ENCODE measurements at places on chromosomes 4 and X. TPM values are rescaled to one million over a fixed set of nuclear protein-coding genes. Genes with fewer than 3 reads are reported as not detected.
A peak's percentile ranks its signal among the peaks of the same experiment; 100 is the strongest.

Gene DCAF12L2
- not detected for polyA plus RNA-seq

Gene MAP7D3
- 2.5 TPM for polyA plus RNA-seq

Gene ZXDA
- 4.1 TPM for polyA plus RNA-seq

Gene ART3
- polyA plus RNA-seq, result not detected

Gene LEF1
- polyA plus RNA-seq, result 571 TPM

Gene PPA2
- polyA plus RNA-seq, result 107 TPM

Gene MAGIX
- 0.54 TPM for polyA plus RNA-seq

Gene GPM6B
- 0.31 TPM for polyA plus RNA-seq

Gene CT45A3
- polyA plus RNA-seq, result not detected

Gene ZCCHC12
- 0.32 TPM for polyA plus RNA-seq

DNA sequence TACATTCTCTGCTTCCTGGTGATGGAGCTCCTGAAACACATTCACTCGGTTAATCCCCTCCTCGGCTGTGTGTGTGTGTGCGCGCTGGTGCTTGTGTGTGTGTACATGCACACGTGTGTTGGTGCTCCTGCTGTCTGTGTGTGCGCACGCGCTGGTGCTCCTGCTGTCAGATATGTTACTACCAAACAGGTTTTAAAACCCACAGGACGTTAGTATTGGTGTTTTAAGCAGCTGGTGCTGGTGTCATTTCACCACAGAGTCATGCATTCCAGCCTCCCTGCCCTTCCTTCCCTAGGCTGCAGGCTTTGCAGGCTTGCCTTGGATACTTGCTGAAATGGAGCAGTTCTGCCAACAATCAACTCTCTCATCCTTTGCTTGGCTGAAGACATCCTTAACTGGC lies 48.1 kb upstream of the CPLX1 start:
- peaks cover 11% of the 10 kb centered on the region for H3K4me1 ChIP-seq
- no peak overlapping the region for H3K4me3 ChIP-seq
- H3K36me3 ChIP-seq, result peaks cover 46% of the 10 kb centered on the region
- no peak for DNase-seq
- H3K27ac ChIP-seq, result no peak overlapping the region

DNA sequence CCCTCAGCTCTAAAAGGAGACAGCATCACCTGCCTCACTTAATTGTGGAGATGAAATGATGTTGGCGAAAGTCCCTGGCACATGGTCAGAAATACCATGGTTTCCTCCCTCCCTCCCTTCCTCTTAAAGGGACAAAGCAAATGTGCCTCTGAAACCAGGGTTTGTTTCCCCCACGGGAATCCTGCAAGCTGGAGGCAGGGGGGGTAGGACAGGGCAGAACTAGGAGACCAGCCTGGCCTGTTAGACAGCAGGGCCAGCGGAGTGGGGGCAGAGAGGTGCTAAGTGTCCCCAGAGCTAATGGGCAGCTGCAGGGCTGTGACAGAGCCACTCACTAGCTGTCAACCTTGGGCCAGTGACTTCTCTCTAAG lies 5.7 kb downstream of the RTL5 start:
- H3K4me1 ChIP-seq, result peaks cover 15% of the 10 kb centered on the region
- no peak overlapping the region for H3K4me3 ChIP-seq
- H3K36me3 ChIP-seq, result no peaks in the 10 kb centered on the region
- H3K27me3 ChIP-seq, result no peaks in the 10 kb centered on the region
- DNase-seq, result no peak

GRCh38 chr4:111630705-111631104 lies 514.5 kb upstream of the FAM241A start:
- H3K4me1 ChIP-seq, result no peaks in the 10 kb centered on the region
- H3K36me3 ChIP-seq, result no peaks in the 10 kb centered on the region
- no peaks in the 10 kb centered on the region for H3K27me3 ChIP-seq
- no peak overlapping the region for H3K27ac ChIP-seq
- no peak for DNase-seq

GRCh38 chrX:63686878-63687714 lies 97.9 kb downstream of the ARHGEF9 start:
- H3K4me3 ChIP-seq, result no peak overlapping the region
- no peaks in the 10 kb centered on the region for H3K36me3 ChIP-seq
- peak; percentile 16 for DNase-seq
- no peak overlapping the region for H3K27ac ChIP-seq
- no peaks in the 10 kb centered on the region for H3K4me1 ChIP-seq

DNA sequence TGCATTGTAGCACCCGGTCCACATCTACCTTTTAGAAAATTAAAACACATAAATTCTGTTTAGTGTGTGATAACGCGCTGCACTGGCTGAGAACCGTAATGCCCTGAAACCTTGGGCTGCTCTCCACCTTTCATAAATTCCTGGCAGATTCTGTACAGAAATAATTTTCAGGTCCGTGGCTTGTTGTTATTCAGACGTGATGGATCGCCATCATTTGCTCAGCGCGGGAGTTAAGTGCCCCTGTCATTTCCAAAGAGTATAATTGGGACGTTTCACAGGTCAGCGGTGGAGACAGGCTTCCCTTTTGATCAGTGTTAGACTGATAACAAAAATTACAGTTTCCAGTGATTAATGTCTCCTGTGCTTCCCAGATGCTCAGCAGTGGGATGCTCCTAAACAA lies 16.5 kb downstream of the UVSSA start:
- H3K27ac ChIP-seq, result no peak overlapping the region
- H3K4me1 ChIP-seq, result no peaks in the 10 kb centered on the region
- H3K27me3 ChIP-seq, result no peaks in the 10 kb centered on the region
- H3K36me3 ChIP-seq, result peaks cover 10% of the 10 kb centered on the region
- no peak overlapping the region for H3K4me3 ChIP-seq

GRCh38 chr4:26607776-26608175 lies 23.9 kb downstream of the TBC1D19 start:
- DNase-seq, result no peak
- no peaks in the 10 kb centered on the region for H3K36me3 ChIP-seq
- no peaks in the 10 kb centered on the region for H3K27me3 ChIP-seq
- no peak overlapping the region for H3K4me3 ChIP-seq

- H3K27me3 ChIP-seq, result no peaks in the 10 kb centered on the region
- DNase-seq, result no peak
- peaks cover 39% of the 10 kb centered on the region for H3K4me1 ChIP-seq
- no peak overlapping the region for H3K4me3 ChIP-seq
- no peak overlapping the region for H3K27ac ChIP-seq
These were observed 28.0 kb upstream of the AFAP1 start for GRCh38 chr4:7967501-7968261.

- no peaks in the 10 kb centered on the region for H3K4me1 ChIP-seq
- H3K27me3 ChIP-seq, result peaks cover 12% of the 10 kb centered on the region
- peak; percentile 34 for DNase-seq
- no peaks in the 10 kb centered on the region for H3K36me3 ChIP-seq
- no peak overlapping the region for H3K27ac ChIP-seq
These were observed 37.9 kb upstream of the NKAP start for GRCh38 chrX:119981286-119982070.

DNA sequence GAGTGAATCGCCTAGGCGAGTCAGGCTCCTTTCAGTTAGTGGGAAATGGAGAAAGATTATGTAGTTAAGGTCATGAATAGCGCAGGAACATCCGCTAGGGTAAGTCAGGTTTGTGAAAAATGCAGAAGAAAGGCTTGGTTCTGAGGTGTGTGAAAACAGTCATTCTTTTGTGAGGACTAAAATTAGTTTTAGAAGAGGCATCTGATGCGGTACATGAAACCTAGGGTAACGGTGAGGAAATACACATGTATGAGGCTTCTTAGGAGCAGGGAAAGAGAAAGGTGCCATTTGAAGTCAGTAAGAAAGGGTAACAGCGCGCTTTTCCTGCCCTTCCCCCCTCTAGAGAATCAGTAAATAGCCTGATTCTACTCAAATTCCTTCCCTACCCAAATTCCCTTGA lies 570 bp upstream of the RNF128 start:
- H3K27ac ChIP-seq, result no peak overlapping the region
- DNase-seq, result no peak
- no peak overlapping the region for H3K4me3 ChIP-seq
- no peaks in the 10 kb centered on the region for H3K4me1 ChIP-seq

- peaks cover 2% of the 10 kb centered on the region for H3K27me3 ChIP-seq
- H3K4me1 ChIP-seq, result no peaks in the 10 kb centered on the region
- H3K27ac ChIP-seq, result no peak overlapping the region
- no peaks in the 10 kb centered on the region for H3K36me3 ChIP-seq
- no peak for DNase-seq
- H3K4me3 ChIP-seq, result no peak overlapping the region
These were observed 85.1 kb upstream of the UCP1 start for GRCh38 chr4:140653718-140654494.

DNA sequence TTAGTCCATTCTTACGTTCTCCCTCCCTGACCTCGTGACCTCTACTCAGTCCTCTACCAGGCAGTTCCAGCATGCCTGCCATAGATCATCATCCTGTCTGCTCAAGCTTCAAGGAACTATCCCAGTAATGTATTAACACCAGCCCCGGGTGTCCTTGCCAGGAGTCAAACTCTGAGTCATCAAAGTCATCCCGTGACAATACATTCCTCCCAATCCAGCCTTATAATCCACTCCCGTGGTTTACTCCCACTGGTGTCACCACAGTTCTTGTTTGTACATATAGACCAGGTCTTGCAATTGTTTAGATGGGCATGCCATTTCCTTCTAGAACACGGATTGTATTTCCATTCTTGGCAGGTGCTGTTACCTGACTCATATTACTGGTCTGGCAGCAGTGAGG lies 68.7 kb upstream of the TAB3 start:
- H3K27ac ChIP-seq, result no peak overlapping the region
- no peaks in the 10 kb centered on the region for H3K27me3 ChIP-seq
- no peak overlapping the region for H3K4me3 ChIP-seq
- H3K36me3 ChIP-seq, result no peaks in the 10 kb centered on the region
- no peaks in the 10 kb centered on the region for H3K4me1 ChIP-seq

DNA sequence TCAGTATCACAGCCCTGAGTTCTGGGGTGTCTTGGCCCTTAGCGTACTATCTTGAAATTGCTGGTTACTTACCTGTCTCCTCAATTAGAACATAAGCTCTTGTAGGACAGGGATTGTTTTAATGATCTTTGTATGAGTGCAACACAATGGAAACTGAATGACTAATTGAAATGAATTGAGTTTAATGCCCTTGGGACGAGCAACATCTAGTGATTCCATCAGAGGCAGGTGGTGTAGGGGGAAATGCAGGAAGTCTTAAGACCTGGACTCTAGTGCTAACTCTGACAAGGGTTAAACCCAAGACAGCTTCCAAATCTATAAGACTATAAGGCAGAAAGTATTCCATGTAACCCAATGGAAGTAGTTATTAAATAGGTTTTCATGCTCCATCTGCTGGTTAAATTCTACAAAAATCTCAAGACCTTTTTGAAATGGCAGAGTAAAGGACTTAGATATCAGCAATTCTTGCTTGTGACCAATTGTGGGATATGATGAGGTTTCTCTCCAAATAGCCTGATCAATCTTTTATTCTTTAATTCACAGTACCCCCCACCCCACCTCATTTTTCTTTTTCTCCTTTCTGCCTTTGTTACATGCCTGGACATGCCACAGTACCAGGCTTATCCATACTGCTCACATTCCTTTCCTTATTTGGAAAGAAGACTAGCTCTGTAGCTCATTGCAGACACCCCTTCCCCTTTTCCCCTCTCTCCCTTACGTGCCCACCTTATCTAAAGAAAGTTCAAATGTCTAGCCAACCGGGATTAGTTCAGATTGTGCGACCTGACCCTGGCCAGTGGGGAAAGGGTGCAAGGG lies 340.8 kb downstream of the PAPSS1 start:
- no peaks in the 10 kb centered on the region for H3K36me3 ChIP-seq
- H3K27me3 ChIP-seq, result no peaks in the 10 kb centered on the region
- DNase-seq, result no peak
- no peak overlapping the region for H3K27ac ChIP-seq
- H3K4me3 ChIP-seq, result no peak overlapping the region
- H3K4me1 ChIP-seq, result no peaks in the 10 kb centered on the region

- no peak overlapping the region for H3K4me3 ChIP-seq
- no peaks in the 10 kb centered on the region for H3K4me1 ChIP-seq
- no peaks in the 10 kb centered on the region for H3K36me3 ChIP-seq
- DNase-seq, result no peak
- no peak overlapping the region for H3K27ac ChIP-seq
These were observed 180.9 kb upstream of the LCORL start for GRCh38 chr4:18202486-18202885.

GRCh38 chr4:186819342-186820086 lies 95.9 kb upstream of the FAT1 start:
- H3K36me3 ChIP-seq, result no peaks in the 10 kb centered on the region
- DNase-seq, result no peak
- no peak overlapping the region for H3K4me3 ChIP-seq

DNA sequence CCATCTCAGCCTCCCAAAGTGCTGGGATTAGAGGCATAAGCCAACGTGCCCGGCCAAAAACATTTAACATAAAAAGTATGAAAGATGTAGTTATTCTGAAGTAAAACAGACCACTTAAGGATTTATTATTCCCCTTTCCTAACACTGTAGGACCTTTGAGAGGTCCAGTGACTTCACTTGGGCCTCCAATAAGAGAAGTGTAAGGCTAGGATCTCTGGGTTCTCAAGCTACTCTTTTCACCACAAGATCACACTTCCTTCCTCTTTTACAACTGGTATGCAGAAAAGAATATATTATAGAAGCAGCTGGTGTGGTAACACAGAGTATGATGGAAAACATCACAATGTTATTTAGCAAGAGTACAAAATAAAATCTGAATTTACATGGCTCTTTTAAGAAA lies 30.2 kb upstream of the CCNG2 start:
- H3K4me3 ChIP-seq, result peak overlapping the region; percentile 41
- H3K36me3 ChIP-seq, result no peaks in the 10 kb centered on the region
- DNase-seq, result no peak
- H3K27ac ChIP-seq, result no peak overlapping the region

GRCh38 chrX:38275615-38276014 lies 51.7 kb downstream of the RPGR start:
- no peaks in the 10 kb centered on the region for H3K36me3 ChIP-seq
- H3K4me3 ChIP-seq, result no peak overlapping the region
- DNase-seq, result no peak
- no peaks in the 10 kb centered on the region for H3K27me3 ChIP-seq

DNA sequence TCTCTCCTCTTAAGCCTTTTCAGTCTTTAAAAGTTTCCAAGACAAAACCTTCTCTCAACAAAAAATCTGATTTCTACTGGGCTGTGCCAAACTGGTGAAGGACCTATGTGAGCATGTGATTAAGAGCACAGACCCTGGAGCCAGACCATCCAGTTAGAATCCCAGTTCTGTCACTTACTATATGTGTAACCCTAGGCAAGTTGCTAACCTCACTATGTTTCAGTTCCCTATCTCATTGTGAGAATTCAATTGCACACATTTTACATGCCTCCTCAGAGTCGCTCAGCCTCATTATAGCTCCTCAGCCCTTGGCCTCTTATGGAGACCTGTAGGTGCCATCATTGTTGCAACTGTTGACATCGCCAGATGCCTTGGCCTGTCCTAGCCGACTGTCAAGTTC lies 54.1 kb upstream of the VEGFD start:
- H3K27ac ChIP-seq, result no peak overlapping the region
- H3K4me3 ChIP-seq, result no peak overlapping the region
- no peak for DNase-seq
- no peaks in the 10 kb centered on the region for H3K27me3 ChIP-seq

DNA sequence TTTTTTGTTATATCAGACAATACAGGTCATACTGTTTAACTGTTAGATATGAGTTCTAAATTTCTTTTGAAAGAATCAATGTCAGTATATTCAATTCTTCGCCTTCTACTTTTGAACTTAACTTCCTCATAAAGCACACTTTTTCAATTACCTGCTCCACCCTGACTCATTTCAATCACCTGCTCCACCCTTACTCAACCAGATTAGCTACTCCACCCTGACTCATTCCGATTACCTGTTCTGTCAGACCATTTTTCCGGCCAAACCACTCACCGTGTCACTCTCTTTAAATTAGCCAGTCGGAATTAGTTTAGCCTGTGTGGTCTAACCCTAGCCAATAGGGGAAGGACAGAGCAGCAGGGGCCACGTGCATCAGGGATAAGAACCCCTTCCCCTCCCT lies 751.8 kb upstream of the POU3F4 start:
- no peak overlapping the region for H3K27ac ChIP-seq
- no peak for DNase-seq
- H3K36me3 ChIP-seq, result no peaks in the 10 kb centered on the region
